ENCODE measurements at places on chromosomes 11 and 22. TPM values are rescaled to one million over a fixed set of nuclear protein-coding genes. Genes with fewer than 3 reads are reported as not detected.
A peak's percentile ranks its signal among the peaks of the same experiment; 100 is the strongest.

CD81 gene
- 356 TPM for polyA plus RNA-seq

HTATIP2 gene
- not detected for polyA plus RNA-seq

DNA sequence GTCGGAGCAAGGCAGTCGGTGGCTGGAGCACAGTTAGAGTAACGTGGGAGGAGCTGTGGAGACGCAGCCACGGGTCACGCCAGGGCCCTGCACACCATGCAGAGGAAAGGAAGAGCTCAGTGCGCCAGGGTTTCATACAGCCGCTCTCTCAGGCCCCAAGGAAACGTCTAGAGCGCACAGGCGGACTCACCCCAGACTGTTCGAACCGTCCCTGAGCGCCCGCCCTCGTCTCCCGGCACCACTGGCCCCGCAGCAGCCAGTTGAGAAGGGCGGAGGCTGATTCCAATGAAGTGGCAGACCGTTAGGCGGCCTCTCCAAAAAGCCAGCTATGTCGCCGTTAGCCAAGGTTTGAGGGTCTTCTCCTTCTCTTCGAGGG is 483 bp upstream of the HYLS1 start:
- DNase-seq, result peak; percentile 62

DNA sequence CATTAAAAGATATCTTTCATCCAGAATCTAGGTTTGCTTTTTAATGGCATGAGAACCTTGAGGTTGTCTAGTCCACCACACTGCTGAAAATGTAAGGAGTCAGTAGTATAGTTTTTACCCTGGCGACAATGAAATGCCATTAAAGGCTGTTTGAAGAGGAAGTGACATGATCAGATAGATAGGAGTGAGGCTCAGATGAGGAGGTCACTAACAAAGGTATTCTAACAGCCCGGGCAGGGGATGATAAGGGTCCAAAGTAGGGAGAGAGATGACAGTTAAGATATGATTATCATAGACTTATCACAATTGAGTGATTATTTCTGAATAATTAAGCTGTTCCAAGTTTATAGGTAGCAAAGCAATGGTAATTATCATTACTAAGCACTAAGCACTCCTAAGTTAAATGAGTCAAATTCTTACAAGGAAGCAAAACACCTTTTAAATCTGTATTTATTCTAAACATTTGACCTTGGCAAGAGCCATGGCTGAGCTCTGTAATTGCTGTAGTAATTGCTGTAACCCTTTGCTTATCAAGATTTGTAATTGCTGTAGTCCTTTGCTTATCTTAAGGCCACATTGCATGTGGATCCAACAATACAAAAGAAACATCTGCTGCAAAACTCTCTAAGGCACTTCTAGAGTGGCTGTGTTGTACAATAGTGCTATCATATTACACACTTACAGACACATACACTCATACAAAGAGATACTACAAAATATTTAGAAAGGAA is 92.6 kb downstream of the ENTHD1 start:
- DNase-seq, result no peak

GDPD4 gene
- 1.5 TPM for polyA plus RNA-seq

GRCh38 chr22:37334859-37335805 is 52.8 kb downstream of the CYTH4 start:
- no peak for DNase-seq

DNA sequence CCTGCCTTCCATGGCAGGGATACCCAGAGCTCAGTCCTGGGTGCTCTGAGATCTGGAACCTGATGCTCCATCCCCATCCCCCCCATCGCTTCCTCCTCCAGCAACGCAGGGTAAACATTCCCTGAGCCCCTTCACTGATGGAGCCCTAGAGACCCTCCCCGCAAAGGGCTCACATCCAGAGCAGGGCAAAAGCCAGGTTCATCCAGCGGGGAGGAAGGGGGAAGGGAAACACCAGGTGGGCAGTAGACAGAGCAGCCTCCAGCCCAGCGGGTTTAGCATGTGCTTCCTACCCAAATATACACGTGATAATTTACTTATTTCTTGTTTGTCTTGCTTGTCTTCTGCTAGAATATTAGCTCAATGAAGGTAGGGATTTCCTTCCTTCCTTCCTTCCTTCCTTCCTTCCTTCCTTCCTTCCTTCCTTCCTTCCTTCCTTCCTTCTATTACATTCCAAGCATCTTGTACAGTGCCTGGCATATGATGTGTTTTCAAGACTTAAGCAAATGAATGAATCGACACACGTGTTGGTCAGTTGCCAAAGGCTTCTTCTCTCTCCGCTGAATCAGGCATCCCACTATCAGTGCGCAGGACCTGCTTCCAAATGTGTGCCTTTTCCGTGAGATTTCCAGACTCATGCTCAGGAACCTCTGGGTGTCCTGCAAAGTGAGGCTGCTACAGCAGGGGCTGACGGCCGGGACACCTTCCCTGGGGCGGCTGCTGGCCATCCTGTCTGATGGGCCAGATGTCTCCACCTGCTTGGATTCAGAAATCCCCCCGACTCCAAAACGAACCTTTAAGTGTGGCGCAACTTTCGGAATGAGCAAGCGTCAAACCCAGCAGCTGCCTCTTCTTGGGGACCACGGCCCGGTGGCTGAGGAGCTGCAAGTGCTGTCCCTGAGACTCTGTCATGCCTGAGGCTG is 955.1 kb downstream of the BRD1 start:
- DNase-seq, result no peak

FOXR1 gene
- polyA plus RNA-seq, result not detected

GRCh38 chr11:126328444-126328843 is 24.6 kb downstream of the DCPS start:
- no peak for DNase-seq

PATL1 gene
- polyA plus RNA-seq, result 30.3 TPM
